ENCODE measurements at places on chromosomes 5 and 9.

GRCh38 chr9:94600258-94600657, 6.6 kb upstream of the FBP2 start:
- no peak for DNase-seq

DNA sequence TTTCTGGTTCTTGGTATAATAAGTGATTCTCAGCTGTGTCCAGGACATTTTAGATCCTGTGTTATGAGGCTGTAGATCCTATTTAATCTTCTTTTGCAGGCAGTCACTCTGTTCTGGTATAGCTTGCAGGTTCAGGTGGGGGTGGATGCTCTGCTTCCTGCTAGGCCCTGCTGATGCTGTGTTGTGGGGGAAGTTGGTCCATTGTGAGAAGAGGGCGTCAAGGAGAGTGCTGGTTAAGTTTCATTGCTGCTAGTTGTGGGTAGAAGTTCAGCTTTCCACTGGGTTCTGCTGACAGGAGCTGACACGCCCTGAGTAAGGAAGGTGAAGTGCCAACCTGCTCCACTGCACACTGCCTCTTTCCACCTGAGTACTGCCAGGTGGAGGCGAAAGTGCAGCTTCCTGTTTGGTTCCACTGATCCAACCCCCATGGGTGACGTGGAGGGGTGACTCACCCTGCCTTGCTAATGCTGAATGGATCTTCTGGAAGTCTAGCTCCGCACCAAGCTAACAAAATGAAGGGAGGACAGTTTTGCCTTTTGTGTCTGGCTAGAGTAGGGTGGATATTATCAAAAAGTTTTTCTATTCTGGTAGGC, 16.3 kb downstream of the NMRK1 start:
- DNase-seq, result no peak

DNA sequence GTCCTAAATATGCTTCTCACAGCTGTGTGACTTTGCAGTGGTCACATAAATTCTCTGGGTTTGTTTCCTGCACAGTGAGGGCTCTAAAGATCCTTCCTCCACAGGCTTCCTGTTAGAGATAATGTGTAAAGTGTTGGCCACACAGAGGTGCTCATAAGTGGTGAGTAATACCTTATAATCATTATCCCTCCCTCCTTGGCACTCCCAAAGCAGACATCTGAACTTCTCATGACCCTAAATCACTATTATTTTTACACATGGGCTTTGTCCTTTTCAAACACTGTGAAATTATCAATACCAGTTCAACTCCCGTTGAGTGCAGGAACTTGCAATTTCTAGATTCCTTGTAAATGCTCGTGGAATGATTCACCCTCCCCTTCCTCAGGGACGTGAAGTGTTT, 100.2 kb downstream of the BRINP1 start:
- no peak for DNase-seq

DNA sequence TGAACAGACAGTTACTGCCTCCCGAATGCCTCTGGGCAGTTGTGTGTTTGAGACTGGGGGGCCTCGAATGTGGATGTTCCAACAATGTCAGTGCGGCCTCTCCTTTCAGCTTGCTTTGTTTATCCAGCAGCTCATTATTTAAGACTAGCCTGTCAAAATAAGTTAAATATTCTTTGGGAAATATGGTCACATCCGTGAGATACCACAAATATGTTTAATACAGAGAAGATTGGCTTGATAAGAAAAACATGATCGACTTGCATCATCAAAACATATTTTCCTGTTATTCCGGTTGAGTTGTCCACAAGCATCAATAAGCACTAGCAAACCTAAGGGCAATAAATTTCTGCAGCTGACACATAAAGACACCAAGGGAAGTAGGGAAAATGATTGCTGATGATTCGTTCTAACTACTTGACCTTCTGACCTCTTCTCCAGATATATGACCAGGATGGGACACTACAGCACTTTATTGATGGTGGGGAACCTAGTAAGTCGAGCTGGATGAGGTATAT, 66.5 kb downstream of the PRDM6 start:
- DNase-seq, result no peak

GRCh38 chr5:27290172-27290571, 251.8 kb upstream of the CDH9 start:
- DNase-seq, result no peak

GRCh38 chr5:150781706-150782614, 3.4 kb downstream of the SMIM3 start:
- peak; percentile 51 for DNase-seq

DNA sequence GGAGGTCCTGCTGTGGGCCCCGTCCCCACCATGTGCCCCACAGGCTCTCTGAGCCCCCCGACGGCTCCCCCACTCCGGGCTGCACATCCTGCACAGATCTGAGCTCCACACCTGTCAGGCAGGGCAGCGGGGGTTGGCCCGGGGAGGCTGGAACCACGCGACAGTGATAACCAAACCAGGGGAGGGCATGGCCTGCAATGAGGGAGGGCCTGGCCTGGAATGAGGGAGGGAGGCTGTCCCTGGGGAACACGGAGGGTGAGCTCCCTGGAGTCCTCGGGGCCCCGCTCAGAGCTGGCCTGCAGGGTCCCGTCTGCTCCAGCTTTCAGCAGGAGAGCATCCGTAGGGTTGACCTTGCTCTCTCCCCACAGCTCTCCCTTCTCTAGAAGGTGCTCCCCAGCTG, 30.5 kb downstream of the SLC9A3 start:
- no peak for DNase-seq

GRCh38 chr5:137481596-137481995, 17.5 kb downstream of the SPOCK1 start:
- DNase-seq, result no peak

DNA sequence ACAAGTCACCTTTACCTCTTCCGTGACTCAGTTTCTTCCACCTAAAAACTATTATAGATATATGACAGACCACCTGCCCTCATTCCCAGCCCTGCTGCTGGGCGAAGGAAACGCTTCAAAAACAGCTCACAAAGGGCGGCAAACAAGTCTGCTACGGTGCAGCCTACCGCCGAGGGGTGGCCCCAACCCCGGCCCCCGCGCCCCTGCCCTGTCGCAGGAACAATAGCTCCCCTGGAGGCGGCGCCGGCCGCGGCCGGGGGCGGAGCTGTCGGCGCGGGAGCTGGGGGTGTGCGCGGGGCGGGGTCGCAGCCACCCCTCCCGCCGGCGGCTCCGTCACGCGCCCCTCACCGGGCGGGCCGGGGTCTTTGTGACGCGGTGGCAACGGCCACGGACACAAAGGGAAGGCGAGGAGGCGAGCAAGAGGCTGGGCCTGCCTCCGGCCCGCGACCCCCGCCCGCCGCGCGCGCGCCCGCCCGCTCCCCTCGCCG, at the start of gene TMEFF1:
Gene TMEFF1, plus strand, starts transcription at position 362 of the 488 bp plus-strand sequence. CDS start 396 bp downstream, outside the sequence.
- DNase-seq, result no peak

GRCh38 chr9:115411993-115412452, 294.1 kb upstream of the TNC start:
- DNase-seq, result no peak

DNA sequence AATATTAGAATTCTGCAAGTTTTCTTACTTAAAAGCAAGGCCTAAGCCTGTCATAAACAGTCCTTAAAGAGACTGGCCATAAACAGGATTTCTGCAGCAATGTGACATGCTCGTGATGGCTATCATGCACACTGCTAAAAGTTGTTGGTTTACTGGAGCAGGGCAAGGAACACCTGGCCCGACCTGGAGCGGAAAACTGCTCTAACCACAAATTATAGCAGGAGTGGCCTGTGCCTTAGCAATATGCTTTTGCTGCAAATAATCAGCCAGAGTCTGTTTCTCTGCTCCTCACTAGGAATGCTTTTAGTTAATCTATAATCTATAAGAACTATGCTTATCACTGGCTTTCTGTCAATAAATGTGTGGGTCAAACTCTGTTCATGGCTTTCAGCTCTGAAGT, 322.9 kb upstream of the RPS23 start:
- DNase-seq, result no peak

DNA sequence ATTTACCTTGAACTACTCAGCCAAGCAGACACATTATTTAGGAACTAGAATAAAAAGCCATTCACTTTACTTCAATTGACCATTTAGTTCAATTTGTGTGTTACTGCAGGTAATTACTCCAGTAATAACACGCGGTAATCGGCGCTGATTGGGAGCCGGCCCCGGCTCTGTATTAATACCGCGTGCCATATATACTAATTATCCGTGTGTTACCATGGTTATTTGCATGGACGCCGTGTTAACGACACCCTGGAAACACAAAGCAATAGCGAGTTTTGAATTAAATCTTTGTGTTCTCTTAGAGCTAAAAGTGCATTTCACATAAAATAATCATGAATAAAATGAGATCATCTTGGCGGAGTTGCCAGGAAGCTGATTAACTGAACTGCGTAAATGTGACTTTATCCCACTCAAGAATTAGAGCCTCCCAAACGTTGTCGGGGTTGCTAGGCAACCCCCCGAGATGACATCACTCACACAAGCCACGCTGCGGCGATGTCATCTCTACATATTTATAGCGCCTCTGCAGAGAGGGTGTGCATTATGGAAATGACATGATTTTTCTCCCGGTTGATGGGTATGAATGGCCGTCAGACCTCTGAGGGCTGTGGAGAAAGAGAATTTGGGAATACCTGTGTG, 41.4 kb upstream of the RNU6ATAC start:
- DNase-seq, result no peak

DNA sequence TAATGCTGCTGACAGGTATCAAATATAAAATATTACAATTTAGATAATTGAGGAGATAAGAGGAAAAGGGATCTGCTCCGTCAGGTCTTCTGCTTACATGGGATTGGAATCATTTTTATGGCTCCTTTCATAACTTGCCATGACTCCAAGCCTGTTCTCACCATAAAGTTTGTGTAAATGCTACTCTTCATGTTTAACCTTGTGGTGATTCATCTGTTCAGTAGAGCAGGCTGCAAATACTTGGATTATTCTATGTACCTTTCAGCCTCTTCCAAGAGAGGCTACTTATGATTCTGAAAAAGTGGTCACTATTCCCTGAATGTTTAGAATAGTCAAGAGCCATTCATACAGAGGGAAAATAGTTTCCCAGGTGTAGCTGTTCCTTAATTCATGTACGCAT, 66.9 kb downstream of the SLC44A1 start:
- no peak for DNase-seq

DNA sequence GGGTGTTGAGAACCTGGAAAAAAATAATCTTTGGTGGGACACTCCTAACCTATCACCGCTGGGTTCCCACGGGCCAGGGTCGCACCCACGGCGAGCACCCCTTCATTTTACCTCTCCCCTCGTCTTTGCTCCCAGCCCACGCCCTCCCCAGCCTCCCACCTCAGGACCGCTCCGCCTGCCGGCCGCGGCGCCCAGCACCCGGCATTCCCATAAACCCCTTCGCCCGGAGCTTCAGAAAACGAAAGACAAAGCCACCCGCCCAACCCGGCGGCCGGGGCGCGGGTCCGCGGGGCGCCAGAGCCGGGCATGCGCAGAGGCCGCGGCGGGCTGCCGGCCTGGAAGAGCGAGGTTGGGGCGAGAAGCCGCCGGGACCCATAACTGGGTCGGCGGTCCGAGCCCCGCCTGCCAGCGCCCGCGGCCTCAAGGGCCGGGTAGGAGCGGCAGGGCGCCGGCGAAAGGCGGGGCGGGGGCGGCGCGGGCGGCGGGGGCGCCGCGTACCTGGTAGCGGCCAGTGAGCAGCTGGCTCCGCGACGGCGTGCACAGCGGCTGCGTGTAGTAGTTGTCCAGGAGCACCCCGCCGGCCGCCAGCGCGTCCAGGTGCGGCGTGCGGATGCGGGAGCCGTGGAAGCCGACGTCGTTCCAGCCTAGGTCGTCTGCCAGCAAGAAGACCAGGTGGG, 533 bp downstream of the ARSB start:
- peak; percentile 76 for DNase-seq

DNA sequence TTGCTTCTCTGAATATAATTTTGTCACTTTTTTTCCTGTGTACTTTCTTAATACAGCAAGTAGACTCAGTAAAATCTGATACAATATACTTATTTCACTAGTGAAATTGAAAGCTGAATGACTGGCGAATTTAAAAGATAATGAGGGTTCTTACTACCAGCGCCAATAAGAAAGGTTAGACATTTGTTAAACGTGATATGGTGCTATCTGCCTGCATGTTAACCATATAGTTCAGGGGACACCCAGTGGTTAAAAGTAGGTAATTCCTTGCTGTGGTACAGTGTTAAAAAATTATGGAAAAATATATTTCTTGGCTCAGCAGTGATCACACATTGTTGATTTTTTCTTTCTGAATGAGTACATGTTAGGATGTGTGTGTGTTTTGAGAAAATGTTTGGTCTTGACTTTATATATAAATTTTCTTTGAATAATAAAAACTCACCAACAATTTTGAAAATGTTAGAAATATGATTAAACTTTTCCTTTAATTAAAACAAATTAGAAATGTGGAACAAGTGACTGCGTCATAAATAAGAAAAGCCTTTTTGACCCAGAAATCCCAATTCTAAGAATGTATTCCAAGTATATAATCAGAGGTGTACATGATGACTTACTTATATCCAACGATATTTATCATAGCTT, 25.8 kb downstream of the CAST start:
- no peak for DNase-seq

DNA sequence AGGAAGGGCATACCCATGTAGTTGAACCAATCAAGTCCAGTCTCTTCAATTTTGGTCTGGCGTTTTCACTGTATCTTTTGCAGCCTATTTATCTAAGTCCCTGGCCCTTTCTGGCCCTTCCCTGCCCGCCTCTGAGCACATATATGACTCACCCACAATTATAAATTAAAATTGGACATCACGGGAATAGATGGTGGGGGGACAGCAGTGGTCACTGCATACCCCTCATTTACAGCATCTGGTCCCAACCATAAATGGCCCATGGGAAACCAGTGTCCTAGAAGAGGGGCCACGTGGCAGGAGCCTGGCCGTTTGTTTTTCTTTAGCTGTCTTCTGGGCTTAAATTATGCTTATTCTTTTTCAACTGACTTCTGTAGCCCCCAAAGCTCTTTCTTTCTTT, 69.2 kb downstream of the PDZD2 start:
- no peak for DNase-seq

- no peak for DNase-seq
Observed at GRCh38 chr5:23367874-23368273, 139.5 kb upstream of the PRDM9 start.

DNA sequence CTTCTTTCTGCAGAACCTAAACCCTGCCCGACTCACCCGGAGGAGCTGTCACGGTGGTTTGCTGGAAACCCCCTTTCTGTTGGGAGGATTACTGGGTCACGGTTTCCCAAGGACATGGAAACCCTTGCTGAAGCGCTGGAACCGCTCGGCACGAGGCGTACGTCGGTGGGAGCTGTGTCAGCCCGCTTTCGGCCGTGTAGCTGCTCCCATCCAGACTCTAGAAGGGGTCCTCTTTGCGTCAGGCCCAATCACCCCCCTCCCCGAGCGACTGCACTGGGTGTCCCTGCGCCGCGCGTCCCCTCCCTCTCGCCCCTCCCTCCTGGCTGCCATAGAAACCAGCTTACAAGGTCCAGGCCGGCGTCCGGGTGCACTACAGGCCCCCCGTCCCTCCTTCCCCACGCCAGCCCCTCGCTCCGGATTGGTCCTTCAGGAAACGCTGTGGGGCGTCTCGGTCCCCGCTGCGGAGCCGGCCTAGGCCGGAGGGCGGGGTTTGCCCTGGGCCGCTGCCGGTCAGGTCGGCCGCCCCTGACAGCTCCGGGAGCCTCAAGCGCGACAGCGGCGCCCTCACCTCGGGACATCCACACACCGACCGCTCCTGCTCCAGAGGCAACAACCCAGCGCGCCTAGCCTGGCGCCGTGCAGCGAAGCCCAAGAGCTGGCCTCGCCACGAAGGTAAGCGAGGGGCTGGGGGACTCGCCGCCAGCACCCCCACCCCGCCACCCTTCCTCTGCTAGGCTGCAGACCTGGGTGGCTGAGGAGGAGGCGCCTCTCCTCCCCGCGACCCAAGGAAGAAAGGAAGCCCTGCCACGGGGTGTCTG, at the start of gene NIM1K:
Gene NIM1K, plus strand, starts transcription at position 486 of the 818 bp plus-strand sequence. CDS start 53,551 bp downstream, outside the sequence.
- DNase-seq, result no peak
